ENCODE measurements at places on chromosomes 12 and 14.

GRCh38 chr12:30200864-30201263 lies 417.1 kb upstream of the TMTC1 start:
- DNase-seq = no peak

- peak; percentile 58 for DNase-seq
Measured at GRCh38 chr12:6825398-6826124, 2.6 kb upstream of the P3H3 start.

- no peak for DNase-seq
Measured at GRCh38 chr14:34693228-34693939, 21.0 kb downstream of the CFL2 start.

DNA sequence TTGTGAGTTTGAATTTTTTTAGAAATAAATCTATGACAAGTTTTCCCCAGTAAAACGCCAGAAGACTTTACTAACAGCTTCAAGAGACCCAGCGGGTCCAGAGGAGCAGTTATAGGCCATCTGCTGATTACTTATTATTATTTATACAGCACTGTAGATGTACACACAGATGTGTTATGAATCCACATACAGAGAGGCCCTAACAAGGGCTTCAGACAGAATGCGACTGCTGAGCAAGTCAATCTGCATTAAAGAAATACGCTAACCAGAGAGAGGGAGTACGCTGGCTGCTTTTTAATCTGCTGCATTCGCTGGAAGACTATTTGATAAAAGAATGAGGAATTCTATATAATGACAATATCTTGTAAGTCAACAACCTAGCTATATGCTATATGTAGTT lies 32.5 kb downstream of the ATF7 start:
- DNase-seq = no peak

DNA sequence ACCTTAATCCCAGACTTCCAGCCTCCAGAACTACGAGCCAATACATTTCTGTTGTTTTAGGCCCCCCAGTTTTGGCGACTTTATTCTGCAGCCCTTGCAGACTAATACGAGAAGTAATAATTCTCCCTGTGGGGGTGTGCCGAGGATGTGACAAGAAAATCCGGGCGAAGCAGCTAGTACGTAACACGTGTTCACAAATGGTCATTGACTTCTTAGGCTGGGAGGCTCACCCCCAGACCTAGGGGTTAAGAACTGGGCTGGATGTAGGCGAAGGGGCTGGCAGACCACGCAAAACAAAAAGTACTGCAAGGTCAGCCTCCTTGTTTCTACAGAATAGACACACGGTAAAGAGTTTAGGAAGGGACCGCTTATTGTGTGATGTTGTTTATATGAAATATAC lies 69.8 kb upstream of the ESRRB start:
- no peak for DNase-seq

- DNase-seq = no peak
Measured at GRCh38 chr14:31127690-31128089, 79.9 kb downstream of the HECTD1 start.

- DNase-seq = no peak
Measured at GRCh38 chr14:56358851-56359614, 220.6 kb upstream of the TMEM260 start.

DNA sequence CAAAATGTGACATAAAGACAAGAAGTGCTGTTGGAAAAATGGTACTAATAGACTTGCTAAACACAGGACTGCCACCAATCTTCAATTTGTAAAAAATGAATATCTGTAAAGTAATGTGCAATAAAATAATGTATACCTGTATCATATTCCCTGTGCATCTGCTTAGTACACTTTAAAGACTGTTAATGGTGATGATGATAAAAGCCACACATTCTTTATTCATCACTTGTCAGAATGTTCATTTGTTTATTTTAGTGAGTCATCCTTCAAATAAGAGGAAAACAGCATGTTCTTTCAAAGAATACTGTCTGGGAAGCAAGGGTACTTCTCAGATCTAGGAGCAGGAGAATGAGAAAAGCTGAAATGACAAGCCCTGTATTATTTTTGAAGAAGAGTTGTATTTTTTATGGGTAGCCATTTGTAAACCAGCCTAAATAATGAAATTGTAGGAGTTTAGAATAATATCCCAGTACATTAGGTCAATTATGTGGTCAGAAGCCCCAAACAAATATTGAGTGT lies 78.3 kb upstream of the PSMA6 start:
- no peak for DNase-seq

DNA sequence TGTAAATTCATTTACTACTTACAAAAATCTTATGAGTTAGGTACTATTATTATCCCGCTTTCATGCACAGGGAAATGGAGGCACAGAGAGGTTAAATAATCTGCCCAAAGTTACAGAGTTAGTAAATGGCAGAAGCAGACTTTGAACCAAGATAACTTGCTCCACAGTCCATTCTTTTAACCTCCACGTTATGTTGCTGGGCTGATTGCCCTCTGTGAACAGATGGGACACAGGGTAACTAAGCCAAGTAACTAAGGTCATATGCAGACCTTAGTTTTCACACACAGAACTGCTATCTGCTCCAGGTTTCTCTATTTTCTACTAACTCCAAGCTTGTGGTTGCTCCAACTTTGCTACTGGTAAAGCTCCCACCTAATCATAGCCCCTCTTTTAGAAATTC lies 147.1 kb upstream of the IFNG-AS1 start:
- no peak for DNase-seq

DNA sequence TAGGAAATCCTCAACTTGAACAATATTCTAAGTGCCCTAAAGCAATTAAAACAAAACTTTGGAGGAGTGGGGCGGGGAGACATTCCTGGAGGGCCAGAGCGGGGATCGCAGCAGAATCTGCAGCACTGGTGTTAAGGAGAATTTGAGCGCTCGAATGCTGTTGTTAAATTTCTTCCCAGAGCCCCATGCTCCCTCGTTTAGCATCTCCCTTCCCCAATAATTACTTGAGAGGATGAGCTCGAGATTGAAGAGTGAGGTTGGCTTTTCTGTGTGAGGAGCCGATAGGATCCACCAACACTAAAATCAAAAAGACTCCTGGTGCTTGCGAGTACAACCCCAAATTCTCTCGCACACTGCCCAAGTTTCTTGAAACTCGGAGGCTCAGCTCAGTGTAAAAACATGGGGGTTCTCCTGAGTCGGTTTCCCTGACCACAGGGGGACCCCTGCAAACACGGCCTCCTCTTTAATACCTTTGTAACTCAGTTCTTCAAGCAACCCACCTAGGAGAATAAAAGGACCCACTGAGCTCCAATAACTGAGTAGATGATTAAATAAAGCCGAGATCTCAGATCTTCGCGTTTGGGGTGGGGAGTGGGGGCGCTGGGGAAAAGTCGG lies 10.2 kb upstream of the FOXG1 start:
- no peak for DNase-seq

DNA sequence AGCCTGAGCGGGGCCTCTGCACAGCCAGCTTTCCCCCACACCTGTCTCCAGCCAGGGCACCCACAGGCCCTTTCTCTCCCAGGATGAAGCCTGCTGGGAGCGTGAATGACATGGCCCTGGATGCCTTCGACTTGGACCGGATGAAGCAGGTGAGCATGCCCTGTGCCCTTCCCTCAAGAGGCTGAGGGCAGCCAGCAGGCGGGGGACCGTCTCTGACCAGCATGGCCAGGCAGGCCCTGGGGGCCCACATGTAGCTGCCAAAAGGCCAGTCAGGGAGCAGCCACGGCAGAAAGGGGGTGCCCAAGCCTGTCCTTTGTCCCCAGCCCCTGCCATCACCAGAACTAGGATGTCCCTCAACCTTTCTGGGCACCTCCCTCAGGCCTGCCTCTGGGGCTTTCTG lies 18.3 kb downstream of the DEGS2 start:
- DNase-seq = no peak
